Frontal cortex (tissue), 4 donors: ENCODE measurements at places on chromosomes 11 and 22. TPM values are rescaled to one million over a fixed set of nuclear protein-coding genes. Genes with fewer than 3 reads are reported as not detected.

The PYGM gene
- total RNA-seq: 0.82 TPM

The RIBC2 gene
- 0.41 TPM for total RNA-seq

The LUZP2 gene
- 42.0 TPM for total RNA-seq

The CCDC87 gene
- total RNA-seq: 1.2 TPM

The KCNJ5 gene
- 0.82 TPM for total RNA-seq

The FGF4 gene
- not detected for total RNA-seq

The APOBEC3B gene
- total RNA-seq: not detected

The CFAP300 gene
- total RNA-seq: 2.0 TPM

The LINC01488 gene
- not detected for total RNA-seq

The SHANK2 gene
- total RNA-seq: 24.5 TPM

The CTSW gene
- not detected for total RNA-seq

The MN1 gene
- total RNA-seq: 26.5 TPM

The CCDC73 gene
- total RNA-seq: not detected

The SPDYC gene
- not detected for total RNA-seq

The CBLIF gene
- total RNA-seq: not detected

The OR8D4 gene
- total RNA-seq: not detected

The BCO2 gene
- 6.5 TPM for total RNA-seq

The BTBD18 gene
- total RNA-seq: not detected

The CSNK2A3 gene
- total RNA-seq: 2.0 TPM

The DCDC1 gene
- 2.4 TPM for total RNA-seq

The APOL5 gene
- total RNA-seq: not detected

The DUSP18 gene
- 21.2 TPM for total RNA-seq

The HEPN1 gene
- total RNA-seq: not detected

The SCGB1C1 gene
- total RNA-seq: not detected

The KCTD14 gene
- total RNA-seq: 0.82 TPM

The NAALAD2 gene
- 6.9 TPM for total RNA-seq

The GP1BB gene
- total RNA-seq: 24.1 TPM

The TRIM51 gene
- total RNA-seq: not detected

The POTEH gene
- total RNA-seq: not detected

The SLC22A6 gene
- total RNA-seq: 10.6 TPM

The OSM gene
- total RNA-seq: 0.41 TPM

The HARBI1 gene
- total RNA-seq: 7.7 TPM

The LMNTD2 gene
- not detected for total RNA-seq

The BTG4 gene
- not detected for total RNA-seq
